ENCODE measurements at places on chromosomes 4 and X.
A peak's percentile ranks its signal among the peaks of the same experiment; 100 is the strongest.

DNA sequence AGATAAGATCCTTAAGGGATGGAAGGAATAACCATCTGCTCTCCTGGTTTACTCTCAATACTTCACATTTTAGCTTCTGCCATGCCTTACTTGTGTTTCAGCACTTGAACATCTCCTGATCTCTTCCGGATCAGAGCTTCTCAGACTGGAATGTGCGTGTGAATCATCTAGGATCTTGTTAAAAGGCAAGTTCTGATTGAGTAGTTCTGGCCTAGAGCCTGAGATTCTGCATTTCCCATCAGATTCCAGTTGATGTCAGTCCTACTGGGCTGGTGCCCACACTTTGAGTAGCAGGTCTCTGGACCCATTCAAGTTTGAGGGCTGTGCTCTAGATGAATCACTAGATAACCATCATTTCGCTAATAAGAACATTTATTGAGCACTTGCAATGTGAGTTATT, 20.0 kb downstream of the NDP start:
- no peak for DNase-seq

- no peak for DNase-seq
Observed at GRCh38 chr4:8590546-8590880, 2.1 kb upstream of the CPZ start.

DNA sequence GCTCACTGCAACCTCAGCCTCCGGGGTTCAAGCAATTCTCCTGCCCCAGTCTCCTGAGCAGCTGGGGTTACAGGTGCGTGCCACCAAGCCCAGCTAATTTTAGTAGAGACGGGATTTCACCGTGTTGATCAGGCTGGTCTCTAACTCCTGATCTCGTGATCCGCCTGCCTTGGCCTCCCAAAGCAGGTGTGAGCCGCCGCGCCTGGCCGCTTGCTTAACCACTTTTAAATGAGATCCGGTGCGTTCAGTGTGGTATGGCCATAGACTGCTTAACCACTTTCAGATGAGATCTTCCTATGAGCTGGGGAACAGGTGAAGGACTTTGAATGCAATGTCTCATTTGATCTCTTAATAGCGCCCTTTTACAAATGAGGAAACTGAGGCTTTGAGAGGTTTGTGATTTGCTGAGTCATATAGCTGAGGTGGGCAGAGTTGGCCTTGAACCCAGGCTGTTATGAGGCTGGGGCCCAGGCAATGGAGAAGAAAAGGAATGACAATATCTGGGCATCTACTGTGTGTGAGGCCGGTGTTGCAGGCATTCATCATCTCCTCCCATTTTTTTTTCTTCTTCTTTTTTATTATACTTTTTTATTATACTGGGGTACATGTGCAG, 41.9 kb upstream of the NSG1 start:
- no peak for DNase-seq

DNA sequence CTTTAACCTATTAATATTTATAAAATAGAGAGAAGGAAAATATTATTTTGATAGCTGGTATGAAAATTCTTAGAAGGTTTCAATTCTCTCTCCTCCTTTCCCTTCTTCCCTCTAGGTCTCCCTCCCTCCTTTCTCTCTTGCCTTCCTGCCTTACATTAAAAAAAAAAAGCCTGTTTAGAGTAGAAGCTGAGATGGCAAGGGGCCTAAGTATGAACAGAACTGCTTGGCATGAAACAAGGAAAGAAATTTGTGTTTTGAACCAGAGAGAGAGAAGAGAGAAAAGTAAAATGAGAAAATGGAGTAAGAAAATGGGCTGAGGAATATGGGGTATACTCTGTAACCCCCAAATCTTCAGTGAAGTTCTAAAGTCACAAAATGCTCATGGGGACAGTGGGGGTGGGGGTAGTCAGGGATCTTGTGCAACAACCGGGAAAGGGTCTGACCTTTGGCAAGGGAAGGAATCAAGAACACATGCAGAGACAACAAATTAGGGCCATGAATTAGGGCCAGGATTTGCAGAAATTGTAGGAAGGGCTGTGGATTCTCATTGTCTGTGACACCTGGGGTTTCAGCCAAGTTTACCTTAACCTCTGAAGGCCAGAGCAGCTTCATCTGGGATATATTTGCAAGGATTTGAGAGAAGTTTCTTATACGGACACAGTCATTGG, 30.6 kb downstream of the SUPT20HL2 start:
- no peak for DNase-seq

DNA sequence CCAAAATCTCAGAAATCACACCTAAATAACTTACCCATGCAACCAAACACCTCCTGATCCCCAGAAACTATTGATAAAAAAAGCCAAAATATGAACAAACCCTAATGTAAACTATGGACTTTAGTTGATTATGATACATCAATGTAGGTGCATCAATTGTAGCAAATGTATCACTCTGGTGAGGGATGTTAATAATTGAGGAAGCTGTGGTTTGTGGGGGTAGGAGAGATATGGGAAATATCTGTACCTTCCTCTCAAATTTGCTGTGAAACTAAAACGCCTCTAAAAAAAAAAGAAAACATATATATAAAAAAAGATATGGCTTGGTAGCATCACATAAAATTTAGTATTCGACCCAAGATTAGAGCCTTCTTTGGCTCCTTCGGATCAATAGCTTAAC, 144.3 kb upstream of the CPEB2 start:
- no peak for DNase-seq

DNA sequence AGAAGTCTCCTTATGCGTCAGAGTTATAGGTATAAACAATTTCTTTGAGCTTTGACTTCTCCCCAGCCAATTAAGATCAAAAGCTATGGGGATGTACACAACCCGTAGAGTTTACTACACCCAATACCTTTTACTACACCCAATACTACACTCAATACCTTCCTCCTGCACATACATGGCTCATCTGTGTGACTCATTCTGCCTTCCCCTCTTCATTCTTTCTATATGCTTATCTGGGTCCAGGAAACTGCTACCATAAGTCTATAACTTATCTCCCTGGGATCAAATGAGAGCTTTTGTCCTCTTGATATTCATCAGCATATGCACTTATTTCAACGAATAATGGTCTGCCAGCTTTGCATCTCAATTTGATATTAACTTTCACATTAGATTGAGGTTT, 28.2 kb downstream of the ANKRD50 start:
- DNase-seq = no peak

DNA sequence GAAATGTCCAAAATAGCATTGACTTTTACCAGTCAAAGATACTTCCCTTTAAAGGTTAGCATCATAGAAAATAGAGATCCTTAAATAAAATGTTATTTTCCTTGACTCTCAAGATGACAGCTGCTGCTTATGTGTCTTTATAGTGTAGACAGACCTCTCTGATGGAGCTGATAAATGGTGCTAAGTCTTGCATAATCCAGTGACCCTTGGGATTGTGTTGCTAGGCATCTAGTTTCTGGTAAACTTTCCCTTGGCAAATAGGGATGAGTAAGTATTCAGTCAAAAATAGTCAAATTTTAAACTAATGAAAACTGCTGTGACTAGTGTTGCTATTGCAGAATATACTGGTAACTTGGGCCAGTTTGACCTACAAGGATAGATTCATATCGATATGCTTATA, 53.6 kb downstream of the MBNL3 start:
- no peak for DNase-seq

GRCh38 chr4:113574636-113575103, 186.9 kb downstream of the CAMK2D start:
- peak; percentile 53 for DNase-seq

GRCh38 chr4:1898681-1899080, 27.5 kb downstream of the NSD2 start:
- DNase-seq = no peak

GRCh38 chr4:120991885-120992284, 69.4 kb upstream of the PRDM5 start:
- DNase-seq = no peak

DNA sequence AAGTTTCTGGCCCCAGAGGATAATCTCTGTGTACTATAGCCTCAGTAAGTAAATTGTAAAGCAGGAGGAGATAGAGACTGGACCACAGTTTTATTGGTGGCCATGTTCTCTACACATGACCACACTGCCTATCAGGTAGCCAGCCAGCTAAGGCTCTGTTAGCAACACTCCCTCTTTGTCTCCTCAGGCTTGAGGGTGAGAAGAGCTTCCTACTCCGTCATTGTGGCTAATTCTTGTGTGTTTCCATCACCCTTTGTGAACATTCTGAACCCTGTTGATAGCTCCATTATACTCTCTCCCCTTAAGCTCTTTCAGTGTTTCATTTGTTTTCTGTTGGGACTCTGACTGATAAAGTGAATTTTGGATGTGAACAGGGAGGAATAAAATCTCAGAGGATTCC, 233.4 kb downstream of the CFAP299 start:
- no peak for DNase-seq

DNA sequence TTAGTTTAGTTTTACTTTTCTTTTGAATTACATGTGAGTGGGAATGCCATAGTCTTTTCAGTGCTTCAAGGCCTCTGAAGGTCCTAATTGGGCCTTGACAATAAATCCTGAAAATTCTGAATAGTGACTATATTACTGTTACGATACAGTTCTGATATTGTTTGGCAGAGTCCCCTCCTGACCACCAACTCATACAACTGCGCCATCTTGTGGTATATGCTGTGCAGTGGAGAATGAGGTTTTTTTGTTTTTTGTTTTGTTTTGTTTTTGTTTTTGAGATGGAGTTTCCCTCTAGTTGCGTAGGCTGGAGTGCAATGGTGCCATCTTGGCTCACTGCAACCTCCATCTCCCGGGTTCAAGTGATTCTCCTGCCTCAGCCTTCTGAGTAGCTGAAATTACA, 56.6 kb upstream of the CHRDL1 start:
- DNase-seq = peak; percentile 15

- DNase-seq = no peak
Observed at GRCh38 chr4:3491681-3492405, 28.7 kb downstream of the DOK7 start.

- DNase-seq = no peak
Observed at GRCh38 chr4:7612311-7612897, 177.7 kb upstream of the PSAPL1 start.

DNA sequence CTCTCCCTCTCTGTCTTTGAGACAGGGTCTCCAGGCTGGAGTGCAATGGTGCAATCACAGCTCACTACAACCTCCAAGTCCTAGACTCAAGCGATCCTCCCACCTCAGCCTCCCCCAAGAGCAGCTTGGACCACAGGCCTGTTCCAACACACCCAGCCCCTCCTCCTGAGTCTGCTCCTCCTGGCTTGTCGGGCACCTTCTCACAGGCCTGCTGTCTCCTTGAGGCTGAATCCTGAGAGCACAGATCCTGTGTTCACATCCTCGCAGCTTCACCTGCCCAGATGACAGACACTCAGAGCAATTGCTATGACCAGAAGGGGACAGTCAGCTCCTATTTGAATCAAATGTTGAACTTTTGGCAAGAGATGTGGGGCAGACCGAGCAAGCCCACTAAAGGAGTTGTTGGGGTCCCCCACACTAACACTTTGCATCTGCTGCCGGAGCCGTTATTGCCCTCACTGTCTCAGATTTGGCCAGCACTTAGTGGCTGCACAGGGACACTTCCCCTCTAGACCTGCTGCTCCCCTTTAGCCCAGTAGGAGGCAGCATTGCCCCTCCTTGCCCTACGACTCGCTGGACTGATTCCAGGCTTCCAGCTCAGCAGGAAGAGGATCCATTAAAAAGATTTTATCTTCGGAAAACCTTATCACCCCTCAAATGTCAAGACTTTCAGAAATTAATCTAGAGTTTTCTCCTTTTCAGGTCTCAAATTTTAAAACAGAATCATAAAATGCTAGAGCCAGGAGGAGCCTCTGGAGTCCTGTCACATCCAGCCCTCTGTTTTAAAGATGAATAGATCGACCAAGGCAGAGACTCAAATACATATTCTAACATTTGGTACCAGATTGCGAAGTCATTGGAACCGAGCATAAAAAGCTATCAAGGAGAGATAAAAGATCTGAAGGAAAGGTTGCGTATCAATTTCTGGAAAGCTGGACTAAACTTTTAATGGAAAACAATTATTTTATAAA, 113.7 kb downstream of the USP46 start:
- DNase-seq = peak; percentile 56

GRCh38 chr4:150219841-150220240, 141.6 kb downstream of the DCLK2 start:
- no peak for DNase-seq

Measured in NCI-H1694 (cell line).